ENCODE measurements at places on chromosomes 1 and 21. TPM values are rescaled to one million over a fixed set of nuclear protein-coding genes. Genes with fewer than 3 reads are reported as not detected.

TP73 gene
- total RNA-seq = not detected

DNA sequence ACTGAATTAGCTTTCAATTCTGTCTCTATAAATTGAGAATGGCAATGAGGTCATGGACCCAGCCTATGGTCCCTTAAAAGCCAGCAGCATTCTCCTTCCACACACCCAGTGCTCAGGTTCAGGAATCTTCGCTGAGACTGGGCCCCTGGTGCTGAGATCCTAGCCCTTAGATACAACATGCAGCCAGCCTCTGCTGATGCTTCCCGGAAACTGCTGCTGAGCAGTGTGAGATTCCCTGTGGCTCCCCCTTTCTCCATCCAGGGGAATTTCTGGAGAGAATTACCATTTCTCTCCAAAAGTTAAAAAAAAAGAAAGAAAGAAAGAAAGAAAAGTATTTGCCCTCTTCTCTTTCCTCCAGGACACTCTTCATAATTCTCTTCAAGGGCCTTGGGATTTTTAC, 31.7 kb upstream of the RALGPS2 start:
- no peak for DNase-seq
- H3K4me3 ChIP-seq = no peak overlapping the region
- H3K27ac ChIP-seq = no peak overlapping the region

DNA sequence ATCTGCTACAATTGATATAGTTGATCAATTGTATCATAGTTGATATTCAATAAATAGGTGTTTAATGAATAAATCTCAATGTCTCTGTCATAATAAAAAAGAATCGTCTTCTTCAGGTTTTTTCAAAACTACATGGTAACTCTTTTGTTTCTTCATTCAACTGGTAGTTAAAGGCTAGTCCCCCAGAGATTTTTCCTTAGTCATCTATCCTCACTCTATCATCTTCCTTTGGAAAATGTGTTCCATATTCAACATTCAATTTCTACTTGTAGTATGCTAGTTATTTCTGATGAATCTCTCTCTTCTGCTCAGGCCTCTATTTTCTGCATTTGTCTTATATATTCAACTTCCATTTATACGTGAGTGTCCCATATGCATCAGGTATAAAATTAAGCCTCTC, 558.8 kb downstream of the KCNT2 start:
- DNase-seq = no peak
- H3K27me3 ChIP-seq = no peaks in the 10 kb centered on the region
- no peak overlapping the region for H3K27ac ChIP-seq

CFHR2 gene
- total RNA-seq = not detected

GRCh38 chr1:8463144-8463927, 145.4 kb downstream of the SLC45A1 start:
- H3K4me3 ChIP-seq = peak overlapping the region; percentile 77
- H3K27ac ChIP-seq = peak overlapping the region; percentile 96
- no peaks in the 10 kb centered on the region for H3K27me3 ChIP-seq
- H3K4me1 ChIP-seq = peaks cover 70% of the 10 kb centered on the region

DNA sequence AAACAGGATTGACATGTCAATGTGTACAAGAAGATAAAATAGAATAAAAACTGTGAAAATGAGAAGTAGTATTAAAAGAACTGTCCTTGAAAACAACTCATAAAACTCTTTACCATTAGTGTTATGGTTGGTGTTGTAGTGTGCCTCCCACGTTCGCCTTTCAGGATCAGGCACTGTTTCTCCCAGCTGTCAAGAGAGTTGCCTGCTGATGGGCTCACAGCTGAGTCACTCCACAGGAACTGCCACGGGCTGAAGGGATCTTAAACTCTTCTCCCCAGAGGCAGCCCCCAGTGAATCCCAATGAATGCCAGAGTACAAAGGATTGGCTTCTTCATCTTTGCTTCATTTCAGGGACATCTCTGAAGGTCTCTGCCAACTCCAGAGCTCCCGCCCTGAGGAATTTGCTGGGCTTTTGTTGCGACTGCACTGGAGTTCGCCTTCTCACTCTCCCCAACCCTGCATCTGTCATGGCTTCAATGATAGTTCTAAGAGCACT, 119.6 kb downstream of the ADGRL2 start:
- H3K36me3 ChIP-seq = no peaks in the 10 kb centered on the region
- DNase-seq = peak; percentile 17
- H3K27ac ChIP-seq = peak overlapping the region; percentile 23
- H3K4me1 ChIP-seq = no peaks in the 10 kb centered on the region
- H3K27me3 ChIP-seq = no peaks in the 10 kb centered on the region

DNA sequence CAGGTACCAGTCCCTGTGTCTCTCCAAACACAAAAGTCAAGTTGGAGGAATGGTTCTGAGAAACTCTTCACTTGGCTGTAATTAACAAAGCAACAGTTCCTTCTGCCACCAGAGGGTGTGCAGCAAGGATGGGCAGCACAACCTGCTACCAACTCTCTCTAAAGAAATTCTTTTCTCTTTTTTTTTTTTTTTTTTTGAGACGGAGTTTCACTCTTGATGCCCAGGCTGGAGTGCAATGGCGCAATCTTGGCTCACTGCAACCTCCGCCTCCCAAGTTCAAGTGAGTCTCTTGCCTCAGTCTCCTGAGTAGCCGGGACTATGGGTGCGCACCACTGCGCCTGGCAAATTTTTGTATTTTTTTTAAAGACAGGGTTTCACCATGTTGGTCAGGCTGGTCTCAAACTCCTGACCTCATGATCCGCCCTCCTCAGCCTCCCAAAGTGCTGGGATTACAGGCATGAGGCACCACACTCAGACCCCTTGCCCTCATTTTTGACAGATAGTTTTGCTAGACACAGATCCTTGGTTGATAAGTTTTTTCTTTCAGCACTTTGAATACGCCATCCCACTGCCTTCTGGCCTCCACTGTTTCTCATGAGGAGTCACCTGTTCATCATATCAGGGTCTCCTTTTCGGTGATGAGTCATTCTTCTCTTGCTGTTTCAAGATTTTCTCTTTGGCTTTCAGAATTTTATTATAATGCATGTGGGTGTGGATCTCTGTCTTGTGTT, 12.1 kb upstream of the DEGS1 start:
- peaks cover 31% of the 10 kb centered on the region for H3K4me1 ChIP-seq
- DNase-seq = peak; percentile 15
- H3K4me3 ChIP-seq = no peak overlapping the region
- H3K27ac ChIP-seq = no peak overlapping the region

KCNT2 gene
- 1.0 TPM for total RNA-seq

DNA sequence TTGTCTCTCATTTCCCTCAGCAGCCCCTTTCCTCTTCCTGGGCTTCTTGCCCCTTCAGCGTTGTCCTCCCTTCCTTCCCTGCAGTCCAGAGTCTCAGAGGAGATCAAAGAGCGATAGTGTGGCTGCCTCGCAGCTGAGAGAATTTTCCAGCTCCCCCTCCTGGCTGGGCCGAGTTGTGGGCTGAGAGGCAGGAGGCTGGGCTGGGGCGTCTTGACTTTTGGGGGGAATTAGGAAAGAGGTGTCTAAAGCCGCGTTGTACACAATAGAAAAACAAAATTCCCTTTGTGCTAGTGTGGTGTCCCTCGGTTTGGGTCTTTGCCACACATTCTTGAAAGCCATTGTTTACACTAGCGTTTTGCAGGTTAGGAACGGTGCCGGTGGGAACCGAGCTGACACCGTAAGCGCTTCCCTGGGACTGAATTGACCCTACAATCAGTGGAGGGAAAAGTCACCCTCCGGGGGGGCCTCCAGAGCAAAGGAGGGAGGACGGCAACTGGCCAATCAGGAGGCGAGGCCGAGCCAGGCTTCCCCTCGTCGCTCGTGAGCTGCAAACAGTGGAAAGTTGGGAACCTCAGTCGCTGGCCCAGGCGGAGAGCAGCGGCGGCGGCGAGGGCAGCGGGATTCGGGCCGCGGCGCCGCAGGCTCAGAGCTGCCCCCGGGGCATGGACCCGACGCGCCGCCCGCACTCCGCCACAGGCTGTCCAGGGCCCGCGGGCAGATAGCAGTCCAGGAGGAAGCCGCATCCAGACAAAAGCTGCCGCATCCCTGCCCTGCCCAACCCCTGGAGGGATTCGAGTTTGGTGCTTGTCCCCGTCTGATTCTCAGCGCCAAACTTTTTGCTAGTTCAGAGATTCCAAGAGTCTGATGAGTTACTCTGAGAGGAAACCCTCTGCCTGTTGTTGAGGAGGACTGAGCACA, at the start of gene HMCN1:
Gene HMCN1, plus strand, starts transcription at position 574 of the 918 bp plus-strand sequence. CDS start 389 bp downstream, outside the sequence.
- H3K36me3 ChIP-seq = no peaks in the 10 kb centered on the region
- peak; percentile 46 for DNase-seq
- peaks cover 4% of the 10 kb centered on the region for H3K27me3 ChIP-seq
- peaks cover 23% of the 10 kb centered on the region for H3K4me1 ChIP-seq

GRCh38 chr1:86068841-86069756, 87.5 kb downstream of the COL24A1 start:
- H3K4me3 ChIP-seq = no peak overlapping the region
- H3K27me3 ChIP-seq = no peaks in the 10 kb centered on the region
- H3K4me1 ChIP-seq = peaks cover 33% of the 10 kb centered on the region
- no peak for DNase-seq
- H3K36me3 ChIP-seq = no peaks in the 10 kb centered on the region

DNA sequence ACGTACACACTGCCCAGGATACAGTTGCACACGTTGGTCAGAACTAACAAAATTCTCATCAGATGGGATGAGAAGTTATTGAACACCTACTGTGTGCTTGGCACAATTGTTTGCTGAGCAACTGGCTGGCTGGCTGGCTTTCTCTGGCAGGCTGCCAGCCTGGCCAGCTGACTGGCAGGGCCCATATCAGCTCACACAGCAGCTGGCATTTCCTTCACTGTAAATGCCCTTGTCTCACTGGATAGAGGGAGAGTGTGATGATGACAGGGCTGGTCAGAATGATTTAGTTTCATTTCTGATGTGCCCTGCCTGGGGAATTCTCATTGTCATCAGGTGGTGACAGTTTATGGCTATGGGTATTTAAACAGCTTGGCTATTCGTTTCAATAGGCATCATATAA, 15.8 kb downstream of the CAMK2N1 start:
- peaks cover 14% of the 10 kb centered on the region for H3K4me1 ChIP-seq
- H3K27ac ChIP-seq = no peak overlapping the region
- DNase-seq = no peak
- no peak overlapping the region for H3K4me3 ChIP-seq
- no peaks in the 10 kb centered on the region for H3K36me3 ChIP-seq

CNR2 gene
- not detected for total RNA-seq

Data from HFFc6 (cell line).